B cell (primary cell): ENCODE measurements at places on chromosomes 5 and 9. TPM values are rescaled to one million over a fixed set of nuclear protein-coding genes. Genes with fewer than 3 reads are reported as not detected.

Gene SH3PXD2B
- total RNA-seq = not detected in 2 replicates

Gene RASGRF2
- 0.24 and 0.37 TPM in 2 replicates for total RNA-seq

Gene SPINK4
- not detected in 2 replicates for total RNA-seq

Gene DYNC2I2
- total RNA-seq = 76.6 and 83.4 TPM in 2 replicates

Gene IL3
- total RNA-seq = not detected in 2 replicates

Gene ZDHHC11B
- 0.10 and 0.52 TPM in 2 replicates for total RNA-seq

Gene C9orf50
- not detected in 2 replicates for total RNA-seq

Gene TBC1D2
- 4.3 and 5.0 TPM in 2 replicates for total RNA-seq

Gene GLDC
- 0.71 and 1.1 TPM in 2 replicates for total RNA-seq

Gene BTNL3
- total RNA-seq = not detected in 2 replicates

Gene FOXD4L5
- total RNA-seq = 0.79 and 1.0 TPM in 2 replicates

Gene HRH2
- total RNA-seq = not detected in 2 replicates

Gene SLC46A2
- not detected in 2 replicates for total RNA-seq

Gene PCDHB6
- total RNA-seq = not detected in 2 replicates

Gene MARCHF11
- not detected in 2 replicates for total RNA-seq

Gene PRDM9
- total RNA-seq = not detected in 2 replicates

Gene PTGDS
- not detected in 2 replicates for total RNA-seq

Gene IGFBPL1
- total RNA-seq = not detected in 2 replicates

Gene MAN2A1
- 55.0 and 57.0 TPM in 2 replicates for total RNA-seq

Gene LVRN
- not detected in 2 replicates for total RNA-seq

Gene STPG3
- not detected in 2 replicates for total RNA-seq

Gene MEIKIN
- 0.75 TPM in 1 of 2 replicates, not detected in the other for total RNA-seq

Gene TLE1
- 27.6 and 33.5 TPM in 2 replicates for total RNA-seq

Gene PCDHGA2
- total RNA-seq = 0.07 and 0.29 TPM in 2 replicates

Gene SURF1
- 44.1 and 56.2 TPM in 2 replicates for total RNA-seq

Gene SPINK7
- not detected in 2 replicates for total RNA-seq

Gene SHLD3
- total RNA-seq = 6.3 and 6.7 TPM in 2 replicates

Gene P4HA2
- 0.22 and 0.25 TPM in 2 replicates for total RNA-seq

Gene SLCO6A1
- not detected in 2 replicates for total RNA-seq

Gene ARHGEF28
- total RNA-seq = not detected in 2 replicates

Gene PCDHB9
- 0.12 TPM in 2 replicates for total RNA-seq

Gene GPR151
- total RNA-seq = not detected in 2 replicates

Gene AGPAT2
- 25.1 and 32.7 TPM in 2 replicates for total RNA-seq

Gene PCAT7
- not detected in 2 replicates for total RNA-seq

Gene SPINK5
- total RNA-seq = not detected in 2 replicates

Gene RETREG1
- 11.4 and 12.9 TPM in 2 replicates for total RNA-seq

Gene LHX3
- total RNA-seq = 0.19 and 0.30 TPM in 2 replicates

Gene POLR3G
- total RNA-seq = 2.0 and 2.3 TPM in 2 replicates

Gene OMD
- total RNA-seq = not detected in 2 replicates

Gene PRRC2B
- 256 and 268 TPM in 2 replicates for total RNA-seq

Gene SLC22A4
- 0.27 TPM in 1 of 2 replicates, not detected in the other for total RNA-seq

Gene NFIB
- not detected in 2 replicates for total RNA-seq

Gene RHOBTB3
- 5.0 and 5.3 TPM in 2 replicates for total RNA-seq

Gene RELL2
- 11.6 and 12.1 TPM in 2 replicates for total RNA-seq

Gene MYOZ3
- not detected in 2 replicates for total RNA-seq

Gene TRAF1
- total RNA-seq = 12.2 and 13.1 TPM in 2 replicates

Gene TMEM252
- not detected in 2 replicates for total RNA-seq

Gene TTC23L
- total RNA-seq = 0.15 and 1.4 TPM in 2 replicates

Gene PTPRD
- total RNA-seq = not detected in 2 replicates

Gene HTR1A
- total RNA-seq = not detected in 2 replicates

Gene LAMC3
- 0.25 and 0.29 TPM in 2 replicates for total RNA-seq

Gene PITX1
- total RNA-seq = not detected in 2 replicates

Gene STARD4
- 28.5 and 31.1 TPM in 2 replicates for total RNA-seq

Gene PCDHA12
- not detected in 2 replicates for total RNA-seq

Gene OSMR
- total RNA-seq = not detected in 2 replicates
